ENCODE measurements at places on chromosomes 1 and 21. TPM values are rescaled to one million over a fixed set of nuclear protein-coding genes. Genes with fewer than 3 reads are reported as not detected.

Gene AKT3
- total RNA-seq, result 70.9 TPM

Gene TNFRSF14
- total RNA-seq, result 39.0 TPM

Gene HSD3B1
- total RNA-seq, result not detected

Gene KIF14
- total RNA-seq, result 6.8 TPM

Gene OR11L1
- not detected for total RNA-seq

Gene DYNLT5
- total RNA-seq, result not detected

Gene SERPINC1
- total RNA-seq, result 0.24 TPM

Gene HSD17B7
- 10.7 TPM for total RNA-seq

Gene AGRN
- total RNA-seq, result 108 TPM
